AG04450 (cell line): ENCODE measurements at places on chromosomes 3 and 15. TPM values are rescaled to one million over a fixed set of nuclear protein-coding genes. Genes with fewer than 3 reads are reported as not detected.

OR5AC2 gene
- polyA plus RNA-seq: not detected in 2 replicates

CTXN2 gene
- polyA plus RNA-seq: not detected in 2 replicates

SLC28A2 gene
- not detected in 2 replicates for polyA plus RNA-seq

NR1I2 gene
- polyA plus RNA-seq: not detected in 2 replicates

P2RY14 gene
- polyA plus RNA-seq: not detected in 2 replicates

RAB7A gene
- polyA plus RNA-seq: 261 and 266 TPM in 2 replicates

IMPG2 gene
- 0.17 and 0.19 TPM in 2 replicates for polyA plus RNA-seq

RASGRP1 gene
- polyA plus RNA-seq: 1.2 and 1.3 TPM in 2 replicates

PRRT3 gene
- 3.4 and 4.2 TPM in 2 replicates for polyA plus RNA-seq

XCR1 gene
- not detected in 2 replicates for polyA plus RNA-seq

SERPINI1 gene
- 0.58 and 0.88 TPM in 2 replicates for polyA plus RNA-seq

ZKSCAN7 gene
- 5.7 and 8.3 TPM in 2 replicates for polyA plus RNA-seq

ST3GAL6 gene
- polyA plus RNA-seq: 1.2 and 1.9 TPM in 2 replicates

SERINC4 gene
- polyA plus RNA-seq: 0.05 TPM in 1 of 2 replicates, not detected in the other

GATA2 gene
- 4.8 and 6.1 TPM in 2 replicates for polyA plus RNA-seq

MUC4 gene
- not detected in 2 replicates for polyA plus RNA-seq

NFKBIZ gene
- polyA plus RNA-seq: 27.3 and 29.6 TPM in 2 replicates

KCNH8 gene
- not detected in 2 replicates for polyA plus RNA-seq

P2RY1 gene
- polyA plus RNA-seq: 0.04 and 0.09 TPM in 2 replicates

GBE1 gene
- 44.5 and 60.1 TPM in 2 replicates for polyA plus RNA-seq

BFSP2 gene
- polyA plus RNA-seq: not detected in 2 replicates

GABRG3 gene
- not detected in 2 replicates for polyA plus RNA-seq

GOLGA8G gene
- not detected in 2 replicates for polyA plus RNA-seq

LHFPL4 gene
- not detected in 2 replicates for polyA plus RNA-seq

CYP19A1 gene
- not detected in 2 replicates for polyA plus RNA-seq

SSR3 gene
- 293 and 328 TPM in 2 replicates for polyA plus RNA-seq

ARGFX gene
- polyA plus RNA-seq: not detected in 2 replicates

TRPC1 gene
- polyA plus RNA-seq: 8.6 and 9.9 TPM in 2 replicates

HTR3E gene
- polyA plus RNA-seq: not detected in 2 replicates

PRSS50 gene
- not detected in 2 replicates for polyA plus RNA-seq

IGSF11 gene
- 0.05 TPM in 1 of 2 replicates, not detected in the other for polyA plus RNA-seq

ADAMTS9 gene
- 0.76 and 1.1 TPM in 2 replicates for polyA plus RNA-seq

C3orf49 gene
- polyA plus RNA-seq: not detected in 2 replicates

ATP10A gene
- 3.5 and 3.9 TPM in 2 replicates for polyA plus RNA-seq

FRMD5 gene
- 5.2 and 5.4 TPM in 2 replicates for polyA plus RNA-seq

CA12 gene
- polyA plus RNA-seq: 55.5 and 61.4 TPM in 2 replicates

RFTN1 gene
- 97.3 and 110 TPM in 2 replicates for polyA plus RNA-seq

OR5K2 gene
- not detected in 2 replicates for polyA plus RNA-seq

ZBED2 gene
- polyA plus RNA-seq: 0.11 and 0.14 TPM in 2 replicates

POLG gene
- 13.7 and 17.5 TPM in 2 replicates for polyA plus RNA-seq

GOLGA6B gene
- not detected in 2 replicates for polyA plus RNA-seq

TOP2B gene
- 76.9 and 95.9 TPM in 2 replicates for polyA plus RNA-seq

DOCK3 gene
- 0.07 and 0.10 TPM in 2 replicates for polyA plus RNA-seq

TNFAIP8L3 gene
- polyA plus RNA-seq: 0.30 and 0.36 TPM in 2 replicates
